ENCODE measurements at places on chromosomes 7 and 10.

- no peak for DNase-seq
Measured at GRCh38 chr7:158966780-158967390, 110.5 kb downstream of the DYNC2I1 start.

DNA sequence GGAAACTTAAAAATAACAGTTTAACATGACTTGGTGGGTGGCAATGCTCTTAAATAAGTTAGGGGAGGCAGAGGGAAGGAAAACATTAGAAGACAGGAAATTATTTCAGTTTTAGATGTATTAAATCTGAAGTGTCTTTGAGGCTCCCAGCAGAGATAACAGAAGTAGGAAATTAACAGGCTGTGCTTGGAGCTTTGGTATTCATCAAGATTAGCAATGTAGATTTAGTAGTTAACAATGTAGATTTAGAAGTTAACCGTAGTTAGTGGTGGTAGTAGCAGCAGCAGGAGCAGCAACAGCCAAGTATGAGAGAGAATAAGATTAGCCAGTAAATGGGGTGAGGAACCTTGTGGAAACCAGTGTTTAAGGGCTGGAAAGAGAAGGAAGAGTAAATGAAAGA lies 48.7 kb upstream of the UBN2 start:
- no peak for DNase-seq

- peak; percentile 13 for DNase-seq
Measured at GRCh38 chr7:147586526-147586925, 1004.0 kb upstream of the C7orf33 start.

- DNase-seq = no peak
Measured at GRCh38 chr7:125412890-125413665, 483.5 kb upstream of the POT1 start.

GRCh38 chr7:149196705-149197171 lies 1.4 kb downstream of the ZNF282 start:
- DNase-seq = no peak

DNA sequence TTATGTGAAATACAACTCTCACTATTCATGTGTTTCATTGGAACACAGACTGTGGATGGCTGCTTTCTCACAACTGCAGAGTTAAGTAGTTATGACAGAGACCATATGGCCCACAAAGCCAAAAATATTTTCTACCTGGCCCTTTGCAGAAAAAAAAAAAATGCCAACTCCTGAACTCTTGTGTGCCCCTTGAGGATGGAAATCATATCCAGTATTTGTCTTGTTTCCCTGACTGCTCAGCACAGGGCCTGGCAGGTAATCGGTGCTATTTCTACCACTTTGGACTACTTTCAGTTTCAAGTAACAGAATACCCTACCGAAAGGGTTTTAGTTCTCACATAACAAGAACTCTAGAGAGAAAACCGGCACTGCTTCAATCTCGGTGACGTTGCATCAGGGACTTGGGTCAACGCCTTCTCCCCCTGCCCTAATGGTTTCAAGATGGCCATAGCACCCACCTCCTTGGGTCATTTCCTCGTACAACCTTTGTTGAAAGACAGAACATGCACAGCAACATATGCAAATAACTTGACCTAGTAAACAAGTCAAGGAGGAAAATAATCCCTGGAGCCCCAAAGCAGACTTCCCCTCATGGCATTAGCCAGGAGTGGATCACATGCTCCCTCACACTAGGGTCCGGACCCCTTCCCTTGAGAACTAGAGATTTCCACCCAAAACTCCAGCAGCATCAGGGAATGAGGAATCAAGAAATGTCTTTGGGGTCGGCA lies 11.8 kb upstream of the GPNMB start:
- no peak for DNase-seq

DNA sequence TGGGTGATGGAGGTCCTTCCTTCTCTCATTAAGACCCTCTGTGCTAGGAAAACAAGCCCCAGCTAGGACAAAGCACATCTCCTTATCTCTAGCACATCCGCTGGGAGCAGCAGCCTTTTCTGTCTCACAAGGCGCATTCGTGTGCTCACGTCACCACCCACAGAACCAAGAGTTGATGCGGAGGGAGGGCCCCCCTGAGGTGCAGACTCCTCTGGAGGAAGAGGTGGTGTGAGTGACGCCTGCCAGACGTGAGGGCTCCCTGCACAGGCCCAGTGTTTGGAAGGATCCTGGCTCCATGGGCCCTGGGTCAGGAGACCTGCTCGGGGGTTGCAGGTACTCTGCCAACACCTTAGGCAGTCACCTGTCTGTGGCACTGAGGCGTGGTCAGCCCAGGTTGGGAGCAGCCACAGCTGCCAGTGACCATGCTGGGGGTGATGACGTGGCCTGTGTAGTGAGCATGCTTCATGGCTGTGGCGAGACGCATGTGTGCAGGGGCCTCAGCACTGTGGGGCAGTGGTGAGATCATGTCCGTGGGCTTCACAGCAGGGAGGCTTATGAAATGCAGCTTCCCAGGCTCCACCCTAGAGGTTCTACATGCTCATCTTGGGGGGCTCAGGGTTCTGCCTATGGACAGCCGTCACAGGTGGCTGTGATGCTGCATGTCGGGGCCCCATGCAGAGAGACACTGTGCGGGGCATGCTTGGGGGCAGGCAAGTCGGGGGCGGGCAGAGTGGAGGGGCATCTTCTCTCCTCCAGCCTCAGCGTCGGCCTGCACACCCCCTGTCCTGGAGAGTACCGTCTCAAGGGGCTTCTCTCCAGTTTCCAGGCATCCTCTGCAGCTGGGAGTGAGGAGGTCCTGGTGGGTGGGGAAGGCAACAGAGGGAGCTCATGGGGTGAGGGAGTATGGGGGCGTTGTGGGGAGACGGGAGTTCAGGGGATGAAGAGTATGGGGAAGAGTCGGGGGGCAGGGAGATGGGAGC lies 56.2 kb upstream of the DPYSL4 start:
- DNase-seq = no peak

DNA sequence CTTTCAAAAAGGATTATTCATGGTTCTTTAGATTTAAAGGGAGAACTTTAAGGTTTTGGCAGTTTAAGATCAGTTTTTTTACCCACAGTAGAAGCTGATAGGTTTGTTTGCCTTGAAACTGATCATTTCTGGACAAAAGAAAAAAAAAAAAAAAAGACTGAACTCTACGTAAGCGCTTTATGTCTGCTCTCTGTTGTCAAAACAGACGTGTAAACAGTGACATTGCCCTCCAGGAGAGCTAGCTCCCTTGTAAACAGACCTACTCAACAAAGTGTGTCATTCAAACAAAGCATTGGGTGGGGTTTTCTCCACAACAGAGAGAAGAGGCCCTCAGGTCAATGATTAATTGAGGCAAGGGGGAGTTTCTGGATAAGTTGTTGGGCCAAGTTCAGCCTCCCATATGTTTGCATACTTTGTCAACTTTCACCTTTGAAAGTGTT lies 568.1 kb upstream of the LRRN3 start:
- DNase-seq = no peak

GRCh38 chr7:100158229-100159098 lies at the start of gene TRAPPC14:
TRAPPC14 (minus strand) TSS chr7:100158723; CDS start chr7:100158499, 224 bp downstream.
- DNase-seq = no peak

DNA sequence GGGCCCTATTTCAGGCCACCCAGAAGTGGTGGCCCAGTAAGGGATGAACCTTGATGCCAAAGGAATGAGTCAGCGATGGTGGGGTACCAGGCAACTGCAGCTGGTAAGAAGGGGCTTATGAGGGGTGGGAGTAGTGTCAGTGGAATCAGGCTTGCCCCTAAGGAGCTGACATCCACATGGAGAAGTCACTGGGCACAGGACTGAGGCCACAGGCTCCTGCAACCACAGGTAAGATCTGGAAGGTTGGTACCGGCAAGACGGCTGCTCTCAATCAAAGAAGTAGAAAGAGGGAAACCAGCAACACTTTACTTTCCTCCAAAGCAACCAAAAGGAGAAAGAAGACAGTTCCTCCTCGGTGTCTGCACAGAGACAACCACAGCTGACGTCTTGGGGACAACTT lies 2.5 kb downstream of the GCK start:
- DNase-seq = no peak

DNA sequence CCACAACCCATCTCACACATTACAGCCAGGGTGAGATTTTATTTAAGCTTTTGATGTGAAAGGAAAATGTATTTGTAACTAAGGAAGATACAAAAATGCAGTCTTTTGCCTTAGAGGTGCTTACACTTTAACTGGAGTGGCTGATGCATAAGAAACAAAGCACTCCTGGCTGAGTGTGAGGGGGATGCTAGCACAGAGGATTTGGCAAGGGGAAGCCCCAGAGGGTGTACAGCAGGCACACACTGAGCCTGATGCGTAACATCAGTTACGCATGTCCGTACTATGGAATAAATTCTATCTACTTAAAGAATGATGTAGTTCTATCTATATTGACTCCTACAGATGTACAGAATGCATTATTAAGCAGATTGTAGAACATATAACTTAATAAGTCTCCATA lies 17.8 kb downstream of the GIMAP8 start:
- DNase-seq = no peak

DNA sequence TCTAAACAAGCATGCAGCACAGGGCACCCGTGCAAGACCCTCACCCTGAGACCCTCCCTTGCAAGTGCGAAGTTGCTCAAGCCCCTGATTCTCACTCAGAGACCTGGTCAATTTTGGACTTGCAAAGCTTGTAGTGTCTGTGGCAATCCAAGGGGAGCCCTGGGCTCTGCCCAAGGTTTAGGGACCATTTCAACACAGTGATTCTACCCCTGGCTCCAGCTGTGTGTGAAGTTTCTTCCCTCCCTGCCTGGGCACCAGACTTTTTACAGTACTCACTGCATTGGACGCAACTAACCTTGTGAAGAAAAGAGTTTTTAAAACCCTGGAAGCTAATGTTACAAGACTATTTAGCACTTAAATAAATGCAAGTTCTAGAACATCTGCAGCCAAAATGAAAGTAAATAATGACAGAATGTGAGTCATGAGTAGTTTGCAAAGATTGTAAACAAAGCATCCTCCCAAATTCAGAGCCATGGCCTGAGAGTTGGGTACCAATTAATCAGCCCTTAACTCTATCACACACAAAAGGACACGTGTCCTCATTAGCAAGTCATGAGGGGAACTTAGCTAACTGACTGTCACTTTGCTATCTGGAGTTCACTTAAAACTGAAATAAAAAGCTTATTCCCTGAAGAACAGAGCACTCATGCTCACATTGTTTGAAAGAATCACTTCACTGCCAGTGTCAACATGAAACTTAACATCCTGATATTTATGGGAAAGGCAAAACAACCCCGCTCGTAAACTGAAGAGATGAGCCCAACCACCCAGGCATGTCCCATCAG lies 48.1 kb downstream of the RGS10 start:
- DNase-seq = no peak

- DNase-seq = no peak
Measured at GRCh38 chr7:100957832-100958421, 8.6 kb downstream of the MUC3A start.

DNA sequence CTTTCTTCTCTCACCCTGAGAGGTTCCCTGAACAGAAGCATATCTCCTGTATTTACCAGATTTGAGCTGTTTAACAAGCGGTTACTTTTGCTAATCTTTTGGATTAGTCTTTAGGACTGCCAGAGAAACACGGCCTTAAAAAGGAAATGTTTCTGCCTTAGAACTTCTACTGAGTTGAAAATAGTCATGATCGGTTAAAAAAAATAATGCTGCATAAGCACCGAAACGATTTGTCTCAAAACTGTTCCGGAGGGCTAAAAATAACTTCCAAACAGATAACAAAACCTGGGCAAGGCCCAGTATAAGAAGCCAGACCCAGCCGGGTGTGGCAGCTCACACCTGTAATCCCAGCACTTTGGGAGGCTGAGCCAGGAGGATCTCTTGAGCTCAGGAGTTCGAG lies 43.3 kb upstream of the CYTH3 start:
- no peak for DNase-seq

GRCh38 chr7:27953361-27953760 lies 213.4 kb downstream of the TAX1BP1 start:
- no peak for DNase-seq

GRCh38 chr7:140678816-140679130 lies 6.0 kb downstream of the ADCK2 start:
- no peak for DNase-seq

DNA sequence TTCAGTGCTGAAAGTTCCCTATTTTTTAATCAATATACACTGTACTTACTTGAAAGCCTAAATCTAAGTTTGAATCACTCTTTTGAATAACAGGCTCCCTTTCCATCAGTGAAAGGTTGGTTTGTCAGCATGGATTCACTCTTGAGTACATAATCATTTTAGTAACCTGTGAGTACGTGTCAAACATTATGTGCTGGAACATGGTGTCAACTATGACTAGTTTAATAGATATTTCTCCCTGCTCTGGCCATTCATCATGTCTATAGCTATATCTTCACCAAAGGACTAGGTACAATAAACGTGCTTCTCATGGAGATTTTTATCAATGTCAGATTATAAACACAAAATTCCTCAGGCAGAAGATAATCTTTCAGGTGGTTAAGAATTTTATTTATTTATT lies 61.7 kb upstream of the MDFIC start:
- no peak for DNase-seq

- no peak for DNase-seq
Measured at GRCh38 chr7:29598137-29598536, 34.5 kb downstream of the PRR15 start.

- peak; percentile 62 for DNase-seq
Measured at GRCh38 chr10:111934931-111935330, 248.6 kb downstream of the GPAM start.

GRCh38 chr10:130998642-130999041 lies 312.9 kb downstream of the TCERG1L start:
- no peak for DNase-seq

GRCh38 chr10:74117738-74118137 lies 32.9 kb downstream of the AP3M1 start:
- no peak for DNase-seq

GRCh38 chr10:127908959-127909267 lies 2.0 kb downstream of the PTPRE start:
- DNase-seq = no peak

GRCh38 chr10:18162021-18162627 lies 21.9 kb downstream of the CACNB2 start:
- no peak for DNase-seq

GRCh38 chr10:71448146-71448545 lies 51.4 kb downstream of the CDH23 start:
- no peak for DNase-seq

- no peak for DNase-seq
Measured at GRCh38 chr10:30687698-30688213, 58.2 kb upstream of the LYZL2 start.

GRCh38 chr7:37027557-37028341 lies 303.5 kb upstream of the AOAH start:
- DNase-seq = no peak

DNA sequence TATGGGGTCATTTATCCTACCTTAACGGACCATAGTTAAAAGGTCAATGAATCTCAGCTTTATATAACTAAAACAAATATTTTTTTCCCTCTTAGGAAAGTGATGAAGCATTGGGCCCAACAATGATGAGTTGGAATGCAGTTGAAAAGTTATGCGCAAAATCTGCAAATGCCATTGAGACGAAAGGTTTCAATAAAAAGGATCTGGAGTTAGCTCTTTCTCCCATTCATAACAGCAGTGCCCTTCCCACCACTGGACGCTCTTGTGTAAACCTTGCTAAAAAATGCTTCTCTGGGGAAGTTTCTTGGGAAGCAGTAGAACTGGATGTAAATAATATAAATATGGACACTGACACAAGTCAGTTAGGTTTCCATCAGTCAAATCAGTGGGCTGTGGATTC lies 14.7 kb downstream of the MASTL start:
- DNase-seq = no peak
